Glomerular endothelial cell (primary cell): ENCODE measurements at places on chromosomes 5 and 9.

DNA sequence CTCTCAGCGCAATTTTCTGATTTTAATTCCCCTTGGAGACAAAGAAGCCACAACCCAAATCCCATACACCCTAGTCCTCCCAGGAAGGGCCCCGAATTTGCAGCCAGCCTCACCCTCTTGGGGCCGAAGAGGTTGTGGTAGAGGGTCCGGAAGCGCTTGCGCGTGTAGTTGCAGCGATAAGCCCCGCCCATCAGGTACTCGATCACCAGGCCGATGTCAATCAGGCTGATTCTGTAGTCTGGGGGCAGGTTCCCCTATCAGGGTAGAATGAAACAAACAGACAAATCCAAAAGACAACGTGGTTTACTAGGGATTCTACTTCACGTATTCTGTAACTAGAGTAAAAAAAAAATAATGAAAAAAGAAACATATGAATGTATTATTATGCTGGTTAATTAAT, 210.6 kb upstream of the KLF9 start:
- no peak for DNase-seq

DNA sequence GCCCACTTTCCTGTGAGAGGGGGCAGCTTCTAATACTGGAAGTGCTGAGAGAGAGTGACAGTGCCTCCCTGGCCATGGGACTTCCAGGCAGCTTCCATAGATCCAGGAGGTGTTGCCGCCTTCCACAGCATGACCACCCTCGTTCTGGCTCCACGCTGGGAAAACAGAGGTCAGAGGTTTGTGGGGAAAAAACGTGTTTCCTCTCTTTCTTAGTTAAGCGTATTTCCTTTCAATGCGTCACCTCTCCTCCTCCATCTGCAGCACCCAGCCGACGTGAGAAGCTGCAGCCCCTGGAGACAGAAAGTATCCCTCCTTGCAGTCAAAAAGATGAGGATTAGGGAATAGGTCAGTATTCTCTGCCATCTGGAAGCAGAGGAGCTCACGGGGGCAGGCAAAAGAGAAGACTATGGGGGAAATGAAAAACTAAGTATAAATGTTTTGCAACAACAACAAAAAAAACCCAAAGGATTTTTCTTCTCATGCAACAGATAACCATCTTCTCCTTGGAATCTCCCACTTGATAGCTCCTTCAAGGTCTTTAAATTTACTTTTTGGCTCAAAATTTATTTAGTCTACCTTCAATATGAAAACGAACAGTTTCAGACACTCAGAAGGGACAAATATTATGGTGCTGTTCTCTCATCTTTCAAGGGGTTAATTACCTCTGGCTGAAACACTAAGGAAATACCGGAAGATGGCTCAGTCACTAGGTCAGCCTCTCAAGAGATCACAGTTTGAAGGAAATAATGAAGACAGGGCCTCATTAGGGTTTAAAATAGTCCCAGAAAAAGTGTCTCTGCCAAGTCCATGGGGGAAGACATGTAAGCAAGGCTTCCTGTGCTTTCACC, 38.0 kb downstream of the MTMR12 start:
- DNase-seq: peak; percentile 93

DNA sequence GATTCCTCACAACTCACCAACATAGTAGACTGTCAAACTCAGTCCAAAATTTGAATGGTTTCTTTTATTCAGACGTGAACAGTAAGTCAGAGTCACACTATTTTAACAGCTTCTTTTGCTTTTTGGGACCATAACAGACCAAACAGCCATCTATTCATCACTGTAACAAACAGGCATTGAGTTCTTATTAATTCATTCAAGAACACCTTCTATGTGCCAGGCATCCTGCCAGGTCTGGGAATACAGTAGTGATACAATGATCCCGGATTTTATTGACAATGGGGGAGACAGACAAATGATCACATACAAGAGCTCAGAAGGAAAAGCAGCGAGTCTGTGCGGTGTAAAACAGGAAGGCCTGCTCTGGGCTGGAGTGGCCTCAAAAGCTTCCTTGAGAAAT, 153.3 kb upstream of the ERCC6L2 start:
- no peak for DNase-seq

- DNase-seq: no peak
Observed at GRCh38 chr5:149831492-149831891, 101.4 kb downstream of the PPARGC1B start.

GRCh38 chr5:172245703-172246125, 37.9 kb downstream of the UBTD2 start:
- no peak for DNase-seq
